Hematopoietic multipotent progenitor cell treated with erythropoietin and hydrocortisone succinate and interleukin-3 and kit ligand, for 6 days (in vitro differentiated cells): ENCODE measurements at places on chromosomes 6 and 20.
A peak's percentile ranks its signal among the peaks of the same experiment; 100 is the strongest.

- peak; percentile 75 for DNase-seq
Observed at GRCh38 chr6:127737009-127737486, 160.1 kb downstream of the C6orf58 start.

DNA sequence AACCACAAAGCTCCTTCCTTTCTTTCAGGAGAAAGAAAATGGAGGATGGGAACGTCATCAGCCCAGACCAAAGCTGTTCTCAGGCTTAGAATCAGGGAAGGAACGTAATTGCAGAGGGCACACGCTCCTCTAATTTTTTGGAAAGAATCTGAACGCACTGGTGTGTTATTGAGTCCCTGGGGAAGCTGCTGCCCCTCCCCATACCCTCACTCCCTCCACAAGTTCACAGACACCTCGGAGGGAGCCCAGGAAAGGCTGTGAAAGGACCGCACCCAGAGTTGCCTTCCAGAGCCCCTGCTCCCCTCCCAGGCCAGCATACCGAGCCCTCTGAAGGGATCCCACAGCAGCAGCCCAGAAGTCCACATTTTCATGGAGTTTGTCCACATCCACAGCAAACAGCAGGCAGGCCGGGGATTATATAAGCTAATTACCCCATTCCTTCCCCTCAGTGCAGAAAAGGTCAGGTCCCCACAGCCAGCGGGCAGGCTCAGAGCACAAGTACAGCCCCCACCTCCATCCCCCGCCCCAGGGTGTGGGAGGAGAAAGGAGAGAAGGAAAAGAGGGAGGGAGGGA lies 53.7 kb downstream of the ANKRD60 start:
- no peak for DNase-seq

DNA sequence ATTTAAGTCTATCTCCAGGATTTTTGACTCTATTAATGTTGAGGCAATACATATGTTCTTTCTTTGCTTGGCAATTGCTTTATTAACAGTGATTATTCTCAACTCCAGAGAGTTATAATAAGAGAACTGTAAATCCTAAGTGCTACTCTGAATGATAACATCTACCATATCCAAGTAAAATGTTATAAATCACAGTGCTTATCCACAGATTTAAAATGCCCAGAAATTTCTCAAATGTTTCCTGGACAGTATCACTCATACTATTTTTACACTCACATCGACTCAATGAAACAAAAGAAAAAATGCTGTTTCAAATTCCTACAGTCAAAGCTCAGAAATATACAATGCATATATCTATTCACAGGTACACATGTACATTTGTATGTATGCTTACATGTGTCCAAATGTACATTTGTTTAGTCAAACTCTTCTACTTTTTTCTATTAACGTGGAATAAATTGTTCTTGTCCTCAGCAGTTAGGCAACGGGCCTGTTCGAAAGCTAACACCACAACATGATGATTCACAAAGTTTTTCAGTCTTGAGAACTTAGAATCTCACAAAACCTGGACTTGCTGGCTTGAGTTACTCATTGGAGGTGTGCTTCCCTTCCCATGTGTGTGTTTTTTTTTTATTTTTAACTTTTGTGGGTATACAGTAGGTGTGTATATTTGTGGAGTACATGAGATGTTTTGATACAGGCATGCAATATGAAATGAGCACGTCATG lies 193.0 kb downstream of the GJA10 start:
- no peak for DNase-seq

- no peak for DNase-seq
Observed at GRCh38 chr20:54938707-54939106, 463.3 kb downstream of the DOK5 start.

GRCh38 chr6:159981403-159982245 lies 12.7 kb downstream of the IGF2R start:
- peak; percentile 70 for DNase-seq

GRCh38 chr6:112488238-112488637 lies 141.1 kb downstream of the RFPL4B start:
- DNase-seq = no peak

DNA sequence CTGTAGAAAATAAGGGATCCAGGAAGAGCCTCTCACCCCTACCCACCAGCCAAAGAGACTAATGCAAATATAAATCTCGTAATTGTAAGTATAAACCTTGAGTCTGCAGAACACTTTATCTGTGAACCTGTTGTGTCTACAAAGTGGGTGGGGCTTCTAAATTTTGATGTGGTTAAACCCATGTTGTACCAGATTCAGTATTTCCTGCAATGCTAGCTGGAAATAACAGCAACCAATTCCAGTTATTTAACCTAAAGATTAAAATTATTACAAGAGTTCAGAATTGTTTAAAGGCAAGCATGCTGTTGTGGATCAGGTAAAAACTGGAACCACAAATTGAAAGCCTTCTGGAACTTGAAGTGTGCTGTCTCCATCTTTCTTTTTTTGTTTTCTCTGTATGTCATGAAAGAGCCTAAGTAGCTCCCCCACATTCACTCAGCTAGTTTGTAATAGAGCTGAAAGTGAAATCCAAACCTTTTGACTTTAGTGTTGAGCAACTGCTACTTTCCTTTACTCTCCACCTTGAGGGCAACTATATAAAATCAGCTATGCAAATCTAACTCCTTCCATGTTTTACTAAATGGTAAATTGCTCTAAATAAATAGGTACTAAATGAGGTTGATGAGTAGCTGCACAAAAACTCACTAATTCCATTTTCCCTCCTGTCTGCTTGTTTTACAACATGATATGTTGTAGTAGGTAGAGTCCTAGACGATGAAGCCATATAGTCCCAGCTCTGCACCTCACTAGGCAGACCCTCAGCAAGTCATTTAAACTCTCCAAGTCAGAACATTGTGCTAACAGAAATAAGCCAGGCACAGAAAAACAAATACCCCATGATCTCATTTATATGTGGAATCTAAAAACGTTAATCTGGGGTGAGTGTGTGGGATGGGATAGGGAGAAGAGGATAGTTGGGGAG lies 17.9 kb upstream of the THEMIS start:
- DNase-seq = no peak

- DNase-seq = no peak
Observed at GRCh38 chr20:20489054-20489453, 121.2 kb downstream of the INSM1 start.

DNA sequence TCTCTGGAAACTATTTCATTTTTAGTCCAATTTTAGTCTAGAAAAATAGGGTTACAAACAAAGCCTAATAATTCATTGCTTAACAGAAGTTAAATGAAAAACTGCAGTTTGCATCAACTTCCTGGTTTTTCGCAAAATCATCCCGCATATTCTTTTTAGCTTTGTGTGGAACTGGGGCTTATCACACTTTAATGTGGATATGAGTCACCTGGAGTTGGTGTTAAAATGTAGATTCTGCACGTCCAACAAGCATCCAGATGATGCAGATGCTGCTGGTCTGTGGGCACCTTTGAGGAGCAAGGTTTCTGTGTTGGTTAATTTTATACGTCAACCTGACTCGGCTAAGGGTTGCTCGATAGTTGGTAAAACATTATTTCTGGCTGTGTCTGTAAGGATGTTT lies 126.1 kb downstream of the PLCB4 start:
- no peak for DNase-seq

GRCh38 chr6:37259191-37259590 lies 1.2 kb upstream of the TMEM217 start:
- no peak for DNase-seq

DNA sequence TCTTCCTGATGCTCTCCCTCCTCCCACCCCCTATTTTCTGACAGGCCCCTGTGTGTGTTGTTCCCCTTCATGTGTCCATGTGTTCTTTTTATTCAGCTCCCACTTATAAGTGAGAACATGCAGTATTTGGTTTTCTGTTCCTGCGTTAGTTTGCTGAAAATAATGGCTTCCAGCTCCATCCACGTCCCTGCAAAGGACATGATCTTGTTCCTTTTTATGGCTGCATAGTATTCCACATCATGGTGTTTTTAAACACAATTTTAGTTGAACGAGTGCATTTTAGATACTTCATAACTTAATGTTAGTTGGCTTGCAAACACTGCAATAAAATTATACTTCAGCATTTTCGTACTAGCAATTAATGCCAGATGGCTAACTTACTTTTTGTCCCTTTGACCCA lies 28.5 kb downstream of the COL9A1 start:
- no peak for DNase-seq

DNA sequence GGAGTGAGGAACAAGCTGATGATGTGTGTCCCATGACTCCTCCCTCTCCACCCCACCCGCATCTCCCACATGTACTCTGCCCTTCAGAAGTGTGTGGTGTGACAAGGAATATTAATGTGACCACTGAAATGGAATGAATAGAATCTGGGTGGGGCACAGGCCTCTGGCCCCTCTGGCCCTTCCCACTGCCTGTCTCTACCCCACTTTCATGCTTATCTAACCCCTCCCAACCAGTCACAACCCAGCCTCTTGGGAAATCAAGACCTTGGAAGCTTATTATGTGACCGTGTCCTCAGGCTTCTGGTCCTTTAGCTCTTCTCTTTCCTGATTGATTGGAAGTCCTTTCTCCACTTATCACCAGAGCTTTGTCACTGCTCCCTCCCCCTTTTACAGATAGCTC lies 312.2 kb upstream of the SOX4 start:
- DNase-seq = no peak

DNA sequence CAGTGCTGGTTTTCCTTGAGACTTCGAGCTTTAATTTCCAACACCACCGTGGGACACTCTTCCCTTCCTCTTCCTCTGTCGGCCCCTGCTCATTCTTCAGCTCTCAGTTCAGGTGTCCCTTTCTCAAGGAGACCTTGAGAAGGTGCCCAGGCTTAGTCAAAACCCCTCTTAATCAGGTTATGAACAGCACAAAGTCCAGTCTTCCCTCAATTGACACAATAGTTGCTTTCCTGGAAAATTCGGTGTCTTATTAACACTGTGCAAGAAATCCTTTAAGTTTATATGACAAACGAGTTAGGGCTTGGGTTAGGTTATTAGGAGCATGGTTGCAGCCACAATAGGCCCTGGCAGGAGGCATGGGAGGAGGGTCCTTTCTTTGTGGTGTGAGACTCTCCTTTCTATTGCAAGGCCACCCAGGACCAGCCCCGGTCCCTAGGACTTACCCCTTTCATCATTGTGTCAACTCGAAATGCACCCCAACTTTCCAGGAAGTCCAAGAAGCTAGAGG lies 1.5 kb upstream of the NSFL1C start:
- DNase-seq = no peak

DNA sequence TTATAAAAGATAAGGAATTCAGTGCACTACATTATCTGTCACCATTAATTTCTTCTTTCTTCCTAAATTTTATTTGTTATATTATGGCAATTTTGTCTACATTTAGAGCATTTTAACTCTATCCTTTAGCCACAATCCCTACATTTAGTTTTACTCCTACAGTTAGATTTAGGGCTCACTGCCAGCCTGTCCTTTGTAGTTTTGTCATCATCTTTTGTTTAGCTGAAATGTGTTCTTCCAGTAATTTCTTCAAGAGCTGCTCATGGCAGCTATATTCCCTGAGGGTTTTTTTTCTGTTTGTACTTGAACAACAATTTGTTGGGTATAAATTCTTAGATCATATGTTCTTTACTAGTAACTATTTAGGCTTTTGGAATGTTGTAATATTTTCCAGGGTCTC lies 72.7 kb upstream of the B3GAT2 start:
- DNase-seq = no peak

DNA sequence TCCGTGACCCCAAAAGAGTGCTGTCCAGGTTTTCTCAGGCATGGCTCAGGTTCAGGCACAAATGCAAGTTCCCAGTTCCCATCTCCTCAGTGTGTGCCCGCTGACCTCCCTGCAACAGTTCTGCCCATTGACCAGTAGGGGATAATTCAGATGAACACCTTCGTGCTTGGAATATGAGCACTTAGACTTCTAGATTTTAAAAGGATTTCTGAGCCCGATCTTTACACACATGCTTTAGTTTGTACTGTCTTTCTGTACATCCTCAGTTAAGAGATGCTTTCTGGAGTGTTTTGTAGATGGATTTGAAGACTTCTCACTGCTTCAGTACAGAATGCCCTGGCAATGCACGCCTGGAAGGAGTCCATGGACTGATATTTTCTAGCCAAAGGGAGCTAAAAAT lies 239.6 kb upstream of the PLCB4 start:
- peak; percentile 3 for DNase-seq

- no peak for DNase-seq
Observed at GRCh38 chr6:5979650-5980420, 26.9 kb downstream of the NRN1 start.

DNA sequence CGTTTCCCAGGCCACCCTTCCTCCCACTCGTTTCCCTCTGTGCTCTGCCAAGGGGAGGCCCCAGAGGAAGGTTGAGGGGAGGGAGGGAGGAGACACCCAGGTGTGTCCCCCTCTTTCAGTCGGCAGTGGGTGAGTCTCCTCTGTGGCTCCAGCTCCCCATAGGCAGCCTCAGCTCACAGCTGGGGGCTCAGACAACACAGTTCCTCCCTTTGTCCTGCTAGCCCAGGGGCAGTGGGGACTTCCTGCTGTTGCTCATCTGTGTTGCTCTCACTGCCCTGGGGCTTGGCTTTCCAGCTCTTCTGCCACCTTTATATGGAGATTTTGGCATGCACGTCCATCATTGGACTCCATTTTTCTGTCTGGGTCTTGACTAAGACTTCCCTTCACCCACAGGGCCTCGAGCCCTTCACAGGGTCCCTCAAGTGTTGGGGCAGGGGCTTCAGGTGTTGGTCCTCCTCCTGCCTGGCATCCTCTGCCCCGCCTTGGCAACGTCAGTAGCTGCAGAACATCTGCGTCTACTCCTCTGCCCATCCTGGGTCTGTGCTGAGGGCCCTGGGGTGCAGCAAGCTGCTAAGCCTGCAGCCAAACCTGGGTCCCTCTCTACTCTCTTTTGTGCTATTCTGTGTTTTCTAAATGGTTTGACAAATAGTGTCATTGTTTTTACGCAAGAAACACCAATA lies 190.6 kb upstream of the PMEPA1 start:
- DNase-seq = no peak

DNA sequence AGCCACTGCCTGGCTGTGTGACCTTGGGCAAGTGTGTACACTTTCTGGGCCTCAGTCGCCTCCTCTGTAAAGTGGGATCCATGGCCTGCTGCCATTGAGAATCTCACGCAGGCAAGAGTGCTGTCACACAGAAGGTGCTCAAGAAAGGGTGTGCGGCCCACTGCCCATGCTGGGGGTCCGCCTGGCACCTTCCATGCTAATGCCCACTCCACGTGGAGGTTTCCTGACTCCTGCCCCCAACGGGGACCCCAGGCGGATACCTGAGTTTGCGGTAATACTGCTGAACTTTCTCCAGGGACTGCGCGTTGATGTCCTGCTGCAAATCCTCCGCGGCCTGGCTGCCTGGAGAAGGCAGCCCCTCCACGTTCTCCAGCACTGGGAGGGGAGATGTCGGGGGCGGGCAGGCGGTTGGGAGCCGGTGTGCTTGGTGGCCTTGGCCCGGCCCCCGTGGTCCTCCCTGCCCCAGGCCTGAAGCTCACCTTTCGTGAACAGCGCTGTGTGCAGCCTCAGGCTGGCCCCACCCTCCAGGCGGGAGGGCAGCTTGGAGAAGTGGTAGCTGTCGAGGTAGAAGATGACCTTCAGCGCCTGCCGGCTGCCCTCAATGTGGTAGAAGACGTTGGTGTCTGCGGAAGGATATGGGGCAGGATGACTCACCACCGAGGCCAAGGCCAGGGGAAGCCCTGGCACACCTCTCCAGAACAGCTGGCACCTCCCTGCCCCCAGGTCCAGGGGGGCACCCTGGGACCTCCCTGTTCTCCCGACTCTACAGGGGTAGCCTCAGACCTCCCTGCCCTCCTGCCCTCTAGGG lies 195.6 kb downstream of the PREX1 start:
- DNase-seq = no peak
